ENCODE measurements at places on chromosomes 16 and 17.

GRCh38 chr17:12977008-12977751, 40.6 kb downstream of the ELAC2 start:
- DNase-seq = no peak

GRCh38 chr16:724188-725040, 1.8 kb downstream of the CCDC78 start:
- DNase-seq = no peak

GRCh38 chr17:31494259-31495021, 103.0 kb downstream of the RAB11FIP4 start:
- no peak for DNase-seq

DNA sequence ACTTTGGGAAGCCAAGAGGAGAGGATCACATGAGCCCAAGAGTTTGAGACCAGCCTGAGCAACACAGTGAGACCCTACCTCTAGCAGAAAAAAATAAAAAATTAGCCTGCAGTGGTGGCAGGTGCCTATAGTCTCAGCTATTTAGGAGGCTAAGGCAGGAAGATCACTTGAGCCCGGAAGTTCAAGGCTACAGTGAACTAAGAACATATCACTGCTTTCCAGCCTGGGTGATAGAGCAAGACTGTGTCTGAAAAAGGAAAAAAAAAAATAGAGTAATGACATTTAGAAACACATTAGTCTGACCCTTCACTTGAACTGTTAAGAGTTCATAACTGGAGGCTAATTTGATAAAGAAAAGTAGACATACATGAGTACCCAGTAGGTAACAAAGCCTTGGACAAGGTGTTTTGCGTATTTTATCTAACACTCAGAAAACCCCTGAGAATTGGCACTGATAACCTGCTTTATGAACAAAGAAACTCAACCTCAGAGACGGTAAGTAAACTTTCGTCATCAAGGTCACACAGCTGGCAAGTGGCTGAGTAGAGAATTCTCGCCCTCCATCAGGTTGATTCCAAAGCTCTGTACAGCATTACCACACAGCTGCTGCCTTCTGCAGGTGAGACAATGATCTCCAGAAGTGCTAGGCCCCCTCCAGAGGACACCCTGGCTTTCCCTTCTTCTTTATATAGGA, 101.1 kb downstream of the SMG6 start:
- no peak for DNase-seq

DNA sequence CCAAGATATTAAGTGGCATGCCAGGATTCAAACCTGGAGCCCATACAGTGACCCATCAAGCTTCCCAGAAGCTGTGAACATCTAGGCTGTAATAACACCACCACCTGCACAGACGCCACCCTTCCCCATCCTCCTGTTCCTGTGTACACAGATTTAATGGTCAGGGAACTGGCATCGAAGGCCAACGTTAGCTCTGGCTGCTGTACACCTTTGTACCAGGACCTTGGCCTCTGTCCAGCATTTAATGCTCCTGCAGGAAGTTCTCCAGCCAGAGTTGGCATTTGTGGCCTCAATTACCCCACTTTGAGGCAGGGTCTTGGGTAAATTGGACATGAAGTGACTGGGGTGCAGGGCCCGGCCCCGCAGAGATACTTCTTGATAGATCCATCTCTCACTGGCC, 49.3 kb downstream of the SCNN1B start:
- no peak for DNase-seq

DNA sequence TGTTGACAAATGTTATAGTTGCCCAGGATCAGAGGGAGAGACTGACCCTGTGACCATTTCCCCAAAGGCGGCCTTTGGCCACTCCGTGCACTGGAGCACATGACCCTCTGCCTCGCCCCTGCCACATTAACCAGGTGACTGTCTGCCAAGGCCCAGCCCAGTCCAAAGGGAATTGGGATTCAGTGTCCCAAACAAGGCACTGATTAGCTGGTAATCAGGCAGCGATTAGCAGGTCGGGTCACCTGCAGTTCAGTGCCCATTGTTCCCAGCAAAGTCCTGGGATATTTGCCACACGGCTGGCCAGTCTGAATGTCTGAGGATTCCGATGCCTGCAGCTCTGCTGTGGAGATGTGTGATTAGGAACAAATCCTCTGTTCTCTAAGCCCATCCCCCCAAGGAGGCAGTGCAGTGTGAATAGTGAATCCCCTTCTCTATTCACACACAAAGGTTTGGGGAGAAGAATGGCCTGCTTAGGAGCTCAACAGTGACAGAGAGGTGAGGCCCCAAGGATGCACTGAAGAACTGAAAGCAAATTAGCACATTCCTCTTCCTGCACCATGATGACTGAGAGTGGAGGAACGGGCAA, 123.1 kb upstream of the MAF start:
- no peak for DNase-seq

DNA sequence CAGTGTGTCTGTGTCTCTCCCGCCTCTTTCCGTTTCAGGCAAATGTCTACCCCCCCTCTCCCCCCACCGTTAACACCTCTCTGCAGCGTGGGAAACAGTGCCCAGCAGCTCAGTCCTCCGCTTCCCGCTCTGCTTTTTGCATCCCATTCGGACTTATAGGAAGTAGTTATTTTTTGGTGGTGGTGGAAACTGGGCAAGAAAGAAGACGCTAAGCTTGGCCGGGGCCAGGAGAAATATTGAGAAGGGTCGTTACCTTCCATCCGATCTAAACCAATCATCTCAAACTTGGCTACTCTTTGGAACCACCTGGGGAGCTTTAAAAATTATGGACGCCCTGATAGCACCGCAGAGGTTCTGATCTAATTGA, 499 bp upstream of the HLF start:
- DNase-seq = no peak

- DNase-seq = no peak
These were observed 197.1 kb downstream of the HS3ST4 start for GRCh38 chr16:25888868-25889267.
